ENCODE measurements at places on chromosomes 5 and 9.

GRCh38 chr5:133876266-133876665 is 92.2 kb downstream of the C5orf15 start:
- no peak for DNase-seq

DNA sequence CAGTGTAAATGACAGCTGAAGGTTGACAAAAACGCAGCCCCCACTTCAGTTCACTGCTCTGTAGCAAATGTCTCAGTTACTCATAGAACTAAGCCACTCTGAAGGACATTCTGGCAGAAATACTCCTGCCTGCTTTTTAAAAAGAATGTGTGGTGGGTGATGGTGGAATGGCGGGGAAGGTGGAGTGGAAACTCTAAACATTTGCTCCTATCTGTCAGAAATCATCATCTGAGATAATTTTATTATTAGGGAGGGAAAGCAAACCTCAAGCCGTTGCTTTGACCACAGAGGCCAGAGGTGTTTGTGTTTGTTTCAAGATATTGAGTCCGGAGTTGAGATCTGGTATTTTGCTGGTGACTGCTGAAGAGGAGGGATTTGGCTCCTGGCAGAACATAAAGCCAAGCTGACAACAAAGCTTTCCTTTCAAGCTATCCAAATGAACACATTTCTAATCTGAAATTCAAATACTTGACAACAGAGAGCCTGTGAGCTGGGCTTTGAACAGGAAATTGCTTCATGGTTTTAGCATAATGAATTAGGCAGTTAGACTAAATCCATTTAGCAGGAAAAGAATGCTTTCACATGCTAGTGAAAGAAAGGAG is 362.7 kb downstream of the CSNK1G3 start:
- no peak for DNase-seq

- DNase-seq, result no peak
Measured at GRCh38 chr5:155024015-155024414, 10.5 kb downstream of the KIF4B start.

- DNase-seq, result no peak
Measured at GRCh38 chr5:44801992-44802391, 6.8 kb upstream of the MRPS30 start.

DNA sequence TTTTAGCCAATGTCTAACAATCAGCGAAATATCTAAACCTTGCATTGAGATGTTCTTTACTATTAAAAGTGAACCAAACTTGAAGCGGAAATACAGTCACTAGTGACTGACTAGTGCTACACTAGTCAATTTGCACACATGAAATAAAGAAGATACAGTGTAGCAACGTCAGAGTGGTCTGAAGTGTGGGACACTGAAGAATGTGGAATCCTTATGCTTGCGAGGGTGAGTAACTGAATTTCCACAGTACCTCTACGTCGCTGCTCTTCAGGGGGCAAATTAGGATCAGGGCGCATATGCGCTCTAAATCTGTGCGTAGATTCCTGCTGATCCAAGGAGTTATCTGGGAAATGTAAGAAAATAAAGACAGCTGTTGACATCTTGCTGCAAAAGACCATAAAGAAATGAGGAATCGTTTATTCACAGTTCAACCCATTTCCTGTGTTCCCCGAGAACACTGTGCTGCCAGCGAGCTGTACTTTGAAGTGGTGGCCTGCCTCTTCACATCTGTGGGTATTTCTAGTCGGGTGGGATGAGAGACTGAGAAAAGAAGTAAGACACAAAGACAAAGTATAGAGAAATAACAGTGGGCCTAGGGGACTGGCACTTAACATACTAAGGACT is 39.8 kb upstream of the FLT4 start:
- DNase-seq, result no peak

DNA sequence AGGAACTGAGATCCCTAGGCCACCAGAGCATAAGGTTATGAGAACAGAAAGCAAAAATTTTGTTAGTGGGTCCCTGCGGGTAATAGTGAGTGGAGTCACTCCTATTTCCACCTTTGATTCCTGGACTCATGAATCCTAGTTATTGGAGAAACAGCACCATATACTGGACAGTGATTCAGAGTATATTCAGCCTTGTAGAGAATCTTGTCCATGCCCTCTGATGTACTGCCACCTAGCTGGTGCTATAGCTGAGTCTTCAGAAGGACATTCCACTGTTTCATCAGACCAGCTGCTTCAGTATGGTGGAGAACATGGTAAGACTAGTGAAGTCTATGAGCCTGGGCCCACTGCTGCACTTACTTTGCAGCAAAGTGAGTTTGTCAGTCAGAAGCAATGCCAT is 25.0 kb upstream of the ITGA2 start:
- DNase-seq, result no peak

DNA sequence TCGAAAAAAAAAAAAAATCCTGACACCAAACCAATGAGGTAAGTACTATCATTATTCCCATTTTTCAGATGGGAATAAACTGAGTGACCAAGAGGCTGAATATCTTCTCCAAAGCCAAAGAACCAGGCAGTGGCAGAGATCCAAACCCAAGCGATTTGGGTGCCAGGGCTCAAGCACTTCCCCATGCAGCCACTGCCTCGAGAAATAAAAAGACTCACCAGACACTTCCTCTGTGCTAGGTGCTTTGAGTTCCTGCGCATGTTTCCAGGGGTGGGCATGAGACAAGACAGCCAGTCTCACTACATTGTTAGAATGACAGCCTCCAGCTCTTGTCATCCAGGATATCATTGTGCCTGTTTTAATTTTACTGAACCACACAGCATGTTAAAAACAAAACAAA is 2.3 kb upstream of the RPL26L1 start:
- no peak for DNase-seq

GRCh38 chr5:160036243-160036642 is 27.3 kb downstream of the TTC1 start:
- DNase-seq, result no peak

DNA sequence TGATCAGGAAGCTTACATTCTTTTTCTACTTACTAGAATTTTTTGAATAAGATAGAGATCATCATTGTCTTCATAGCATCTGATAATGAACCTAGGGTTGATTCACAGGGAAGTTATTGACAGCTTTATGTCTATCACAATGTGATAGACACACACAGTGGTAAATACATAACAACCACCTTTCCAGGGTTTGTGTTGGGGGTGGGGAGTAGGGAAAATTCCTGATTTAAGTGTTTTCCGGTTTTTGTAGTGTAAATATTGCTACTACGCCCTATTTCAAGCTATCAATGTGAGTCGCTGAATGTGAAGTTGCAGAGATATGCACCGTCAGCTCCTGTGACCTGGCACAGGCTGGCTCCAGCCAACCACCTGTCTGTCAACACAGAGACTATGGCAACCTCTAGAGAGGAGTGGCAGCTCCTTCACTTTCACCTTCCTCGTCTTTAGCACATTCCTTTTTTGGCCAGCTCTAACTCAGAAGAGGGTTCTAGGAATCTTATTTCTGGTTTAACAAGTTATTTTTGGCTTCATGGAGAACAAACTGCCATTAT is 224.9 kb downstream of the MAT2B start:
- DNase-seq, result no peak

DNA sequence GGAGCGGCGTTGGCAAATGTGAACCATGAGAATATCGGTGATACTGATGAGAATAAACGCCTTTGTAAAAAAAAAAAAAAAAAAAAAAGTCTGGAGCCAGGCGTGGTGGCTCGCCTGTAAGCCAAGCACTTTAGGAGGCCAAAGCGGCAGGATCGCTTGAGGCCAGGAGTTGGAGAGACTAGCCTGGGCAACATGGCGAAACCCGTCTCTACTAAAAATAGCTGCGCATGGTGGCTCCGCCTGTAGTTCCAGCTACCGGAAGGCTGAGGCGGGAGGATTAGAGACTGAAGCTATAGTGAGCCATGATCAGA is 425 bp upstream of the NFX1 start:
- DNase-seq, result no peak

GRCh38 chr5:52725065-52725746 is 62.5 kb upstream of the ITGA1 start:
- no peak for DNase-seq

GRCh38 chr9:121861501-121862180 is 210.2 kb downstream of the DAB2IP start:
- no peak for DNase-seq

DNA sequence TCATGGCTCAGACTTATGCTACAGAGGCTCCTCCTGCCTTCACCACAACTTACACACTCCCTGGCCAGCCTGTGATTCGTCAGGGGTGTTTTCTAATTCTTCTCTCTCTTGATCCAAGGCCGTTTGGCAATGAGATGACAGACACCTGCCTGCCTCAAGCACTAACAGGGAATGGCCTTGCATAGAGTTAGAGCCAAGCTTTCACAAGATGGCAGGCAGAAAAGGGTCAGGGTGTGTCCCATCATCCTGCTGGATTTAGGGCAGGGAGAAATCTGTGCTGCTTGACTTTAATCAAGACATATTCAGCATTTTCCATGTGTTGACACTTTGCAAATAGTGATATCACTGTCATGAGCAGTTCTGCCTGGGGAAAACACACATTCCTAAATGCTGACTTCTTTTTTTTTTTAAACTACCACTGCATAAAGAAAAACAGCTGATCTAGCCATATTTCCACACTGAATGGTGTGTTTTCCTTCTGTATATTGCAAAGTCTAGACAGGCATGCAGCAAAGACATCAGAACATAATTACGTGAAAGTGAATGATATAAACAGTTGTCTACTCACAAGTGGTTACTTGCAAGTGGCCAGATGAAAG is 95.0 kb upstream of the SLC25A48 start:
- DNase-seq, result no peak

DNA sequence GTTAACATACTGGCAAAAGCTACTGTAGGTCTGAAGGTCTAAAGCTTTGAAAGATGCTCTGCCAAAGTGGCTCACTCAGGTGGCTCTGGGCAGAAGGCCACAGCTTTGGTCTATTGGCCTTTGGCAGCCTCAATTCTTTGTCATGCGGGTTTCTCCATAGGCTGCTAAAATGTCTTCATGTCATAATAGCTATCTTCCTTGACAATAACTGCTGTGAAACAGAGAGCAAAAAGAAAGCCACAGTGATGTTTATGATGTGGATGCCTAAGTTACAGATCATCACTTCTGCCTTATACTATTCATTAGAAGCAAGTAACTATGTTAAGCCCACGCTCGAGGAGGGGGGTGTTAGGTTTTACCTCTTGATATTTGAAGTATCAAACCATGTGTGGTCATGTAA is 906.1 kb upstream of the CDH9 start:
- no peak for DNase-seq

DNA sequence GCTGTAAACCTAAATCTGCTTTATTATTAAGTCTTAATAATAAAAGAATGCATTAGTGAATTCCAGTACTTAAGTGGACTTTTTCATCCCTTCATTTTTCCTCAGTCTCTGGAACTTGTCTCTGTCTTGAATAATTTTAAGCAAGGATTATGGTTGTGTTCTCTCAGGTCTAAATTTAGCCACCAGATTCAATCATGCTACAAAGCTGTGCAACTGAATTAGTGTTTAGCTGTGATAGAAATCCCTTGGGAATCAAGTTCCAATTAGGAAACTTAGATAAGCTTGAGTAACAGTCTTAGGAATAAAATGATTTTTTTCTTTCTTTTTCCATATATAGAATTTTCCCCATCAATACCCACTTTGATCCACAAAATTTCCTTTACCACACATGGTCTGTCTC is 104.3 kb downstream of the PLPPR1 start:
- no peak for DNase-seq

DNA sequence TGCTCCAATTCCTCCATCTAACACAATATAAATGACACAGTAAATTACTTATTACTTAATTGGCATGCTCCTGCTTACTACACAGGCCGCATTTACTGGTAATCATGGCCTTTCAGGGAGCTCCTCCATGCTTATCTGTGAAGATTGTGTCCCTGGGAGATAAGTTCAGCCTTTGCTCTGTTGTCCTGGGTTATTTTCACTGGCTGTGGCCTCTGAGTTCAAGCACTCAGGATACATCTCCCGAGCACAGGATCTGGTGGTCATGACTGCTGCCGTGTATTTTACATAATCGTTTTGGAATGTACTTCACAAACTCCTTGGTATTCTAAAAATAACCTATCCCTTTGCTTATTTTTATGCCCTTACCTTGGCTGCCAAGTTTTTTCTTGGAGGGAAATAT is 215.7 kb downstream of the ICE1 start:
- DNase-seq, result no peak
